ENCODE measurements at places on chromosomes 7 and 10.
A peak's percentile ranks its signal among the peaks of the same experiment; 100 is the strongest.

DNA sequence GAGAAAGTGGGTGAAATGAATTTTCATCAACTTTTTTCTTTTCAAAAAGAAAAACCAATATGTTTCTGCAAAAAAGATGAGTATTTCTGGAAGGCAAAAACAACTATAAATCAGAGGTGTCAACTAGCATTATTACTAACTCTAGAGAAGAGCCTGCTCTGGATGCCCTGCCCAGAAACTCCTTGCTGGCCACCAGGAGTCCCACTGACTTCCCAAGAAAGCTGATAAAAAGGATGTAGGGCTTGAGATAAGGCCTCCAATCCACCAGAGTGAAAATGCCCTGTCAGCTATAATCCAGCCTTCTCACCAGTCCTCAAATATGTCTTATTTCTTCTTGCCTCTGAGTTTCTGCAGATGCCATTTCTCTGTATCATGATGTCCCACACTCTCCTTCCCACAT lies 16.7 kb upstream of the FZD1 start:
- DNase-seq = no peak

DNA sequence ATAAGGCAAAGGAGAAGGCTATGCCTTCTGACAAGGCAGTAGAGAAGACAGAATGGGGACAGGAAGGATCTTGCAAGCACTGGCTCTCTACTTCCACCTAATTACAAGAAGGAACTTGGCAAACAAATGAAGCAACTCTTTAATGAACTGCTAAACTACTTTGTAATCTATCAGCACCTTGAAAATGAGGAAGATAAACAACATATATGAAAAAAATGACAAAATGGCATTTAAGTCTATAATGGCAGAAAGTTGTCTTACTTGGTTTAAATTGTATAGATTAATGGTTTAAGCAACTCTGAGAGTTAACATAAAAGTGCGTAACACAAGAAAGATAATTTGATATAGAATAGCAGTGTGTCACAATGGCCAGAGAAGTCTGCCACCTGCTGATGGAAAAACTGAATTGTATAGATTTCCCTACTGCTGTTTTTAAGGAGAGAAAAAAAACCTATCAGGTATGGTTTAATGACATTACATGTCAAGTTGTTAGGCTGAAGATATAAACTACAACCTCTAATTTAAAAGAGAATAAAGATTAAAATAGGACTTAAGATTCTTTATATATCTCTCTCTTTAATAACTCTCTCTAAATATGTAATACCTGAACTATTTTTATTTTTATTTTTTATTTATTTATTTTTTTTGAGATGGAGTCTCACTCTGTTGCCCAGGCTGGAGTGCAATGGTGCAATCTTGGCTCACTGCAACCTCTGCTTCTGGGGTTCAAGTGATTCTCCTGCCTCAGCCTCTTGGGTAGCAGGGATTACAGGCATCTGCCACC lies 11.8 kb downstream of the NT5C3A start:
- no peak for DNase-seq

DNA sequence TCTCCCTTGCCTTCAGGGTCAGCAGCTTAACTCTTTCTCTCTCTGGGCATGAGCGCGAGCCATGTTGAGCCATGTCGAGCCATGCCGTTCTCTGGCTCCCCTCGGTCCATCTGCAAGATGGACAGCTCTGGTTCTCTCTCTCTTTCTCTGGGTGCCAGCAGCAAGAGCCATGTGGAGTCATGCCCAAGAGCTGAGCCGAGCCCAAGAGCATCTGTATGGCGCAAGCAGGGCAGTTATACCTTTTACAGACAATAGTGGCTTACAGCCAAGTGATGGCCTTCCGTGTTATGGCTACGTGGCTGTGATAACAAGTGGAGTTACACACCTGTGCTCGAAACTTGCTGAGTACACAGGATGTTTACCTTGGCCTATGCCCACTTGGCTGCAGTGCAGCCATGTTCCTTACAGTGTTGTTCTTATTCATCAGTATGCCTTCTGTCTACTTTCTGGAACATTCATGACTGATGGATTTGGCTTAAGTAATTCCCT lies 327.7 kb downstream of the GLRX3 start:
- no peak for DNase-seq

DNA sequence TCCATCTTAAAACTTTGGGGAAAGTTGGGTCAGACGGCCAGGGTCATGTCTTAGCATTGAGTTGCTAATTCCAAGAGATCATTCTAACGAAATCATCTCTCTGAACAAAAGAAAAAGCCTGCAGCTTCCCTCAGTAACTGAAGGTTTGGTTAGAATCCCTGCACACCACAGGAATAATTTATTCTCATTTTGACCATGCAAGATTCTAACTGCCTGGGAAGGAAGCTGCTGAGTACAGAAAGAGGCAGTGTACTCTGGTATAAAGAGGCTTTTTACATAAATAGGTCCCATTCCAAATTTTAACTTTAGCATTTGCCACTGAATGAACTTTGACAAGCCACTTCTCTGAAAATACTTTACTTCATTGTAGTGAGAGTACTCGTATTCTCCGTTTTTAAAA lies 76.9 kb upstream of the RSBN1L start:
- peak; percentile 3 for DNase-seq
